Thymus (tissue), 14 donors: ENCODE measurements at places on chromosomes 2 and 18. TPM values are rescaled to one million over a fixed set of nuclear protein-coding genes. Genes with fewer than 3 reads are reported as not detected.

DNA sequence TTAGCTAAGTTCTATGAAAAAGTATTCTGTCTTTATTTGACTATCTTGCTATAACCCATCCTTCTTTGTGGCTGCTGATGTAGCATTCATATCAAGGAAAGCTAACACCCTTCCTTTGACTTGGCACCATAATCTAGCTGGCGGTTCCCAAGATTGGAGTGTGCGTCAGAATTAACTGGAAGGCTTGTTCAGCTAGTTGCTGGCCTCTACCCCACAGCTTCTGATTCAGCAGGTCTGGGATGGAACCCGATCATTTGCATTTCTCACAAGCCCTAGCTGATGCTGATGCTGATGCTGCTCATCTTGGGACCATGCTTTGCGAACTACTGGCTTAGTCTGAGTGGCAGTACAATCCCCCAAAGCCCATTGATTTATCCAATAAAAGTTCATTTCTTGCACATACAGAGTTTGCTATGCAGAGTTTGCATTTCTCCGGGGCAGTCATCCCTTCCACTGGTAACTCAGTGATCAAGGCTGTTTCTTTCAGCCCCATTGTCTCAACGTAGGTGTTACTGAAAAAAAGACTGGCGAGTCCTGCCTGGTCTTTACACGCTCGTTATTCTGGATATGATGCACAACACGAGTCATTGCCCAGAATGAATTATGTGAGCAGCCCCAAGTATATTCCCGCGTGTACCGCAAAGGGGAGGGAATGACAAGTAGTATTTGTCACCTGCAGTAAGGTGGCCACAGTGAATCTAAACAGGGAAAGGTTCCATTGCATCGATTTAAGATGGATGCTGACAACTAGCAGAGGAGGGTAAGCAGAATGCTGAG is 96.5 kb downstream of the ZNF532 start:
- DNase-seq: no peak

GRCh38 chr2:16271231-16271896 is 331.0 kb downstream of the MYCN start:
- DNase-seq: no peak

GRCh38 chr2:120330946-120331822 is 14.8 kb upstream of the INHBB start:
- no peak for DNase-seq

DNA sequence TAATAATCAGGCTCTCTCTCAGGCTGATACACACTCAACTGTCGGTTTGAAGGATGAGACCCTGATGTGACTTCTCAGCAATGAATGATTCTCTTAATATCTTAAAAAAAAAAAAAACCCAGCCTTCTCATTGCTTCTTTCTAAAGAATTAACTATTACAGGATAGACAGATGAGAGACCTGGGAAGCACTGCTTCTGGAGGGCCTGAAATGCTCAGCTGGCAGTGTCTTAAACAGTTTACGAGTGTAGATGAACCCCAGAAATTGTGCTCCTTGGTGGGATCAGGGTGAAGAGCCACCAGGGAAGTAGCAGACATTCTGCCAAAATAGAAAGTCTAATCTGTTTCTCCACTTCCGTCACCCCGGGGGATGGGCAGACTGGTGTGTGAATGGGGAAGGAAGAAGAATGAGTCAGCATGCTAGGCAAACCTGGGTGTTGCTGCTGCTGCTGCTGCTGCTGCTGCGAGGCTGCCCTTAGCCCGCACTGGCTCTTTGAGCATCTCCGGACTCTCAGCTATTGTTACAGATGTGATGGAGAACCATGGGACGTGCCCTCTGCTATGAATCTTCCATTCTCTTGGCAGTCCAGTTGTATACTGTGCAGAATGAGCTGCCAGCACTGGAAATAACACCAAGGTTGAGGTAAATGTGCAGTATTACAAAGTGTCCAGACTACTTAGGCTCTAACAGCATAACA is 158.4 kb downstream of the SETBP1 start:
- peak; percentile 30 for DNase-seq

INPP5D gene
- 26.6 TPM for total RNA-seq

SPR gene
- 1.8 TPM for total RNA-seq

DNA sequence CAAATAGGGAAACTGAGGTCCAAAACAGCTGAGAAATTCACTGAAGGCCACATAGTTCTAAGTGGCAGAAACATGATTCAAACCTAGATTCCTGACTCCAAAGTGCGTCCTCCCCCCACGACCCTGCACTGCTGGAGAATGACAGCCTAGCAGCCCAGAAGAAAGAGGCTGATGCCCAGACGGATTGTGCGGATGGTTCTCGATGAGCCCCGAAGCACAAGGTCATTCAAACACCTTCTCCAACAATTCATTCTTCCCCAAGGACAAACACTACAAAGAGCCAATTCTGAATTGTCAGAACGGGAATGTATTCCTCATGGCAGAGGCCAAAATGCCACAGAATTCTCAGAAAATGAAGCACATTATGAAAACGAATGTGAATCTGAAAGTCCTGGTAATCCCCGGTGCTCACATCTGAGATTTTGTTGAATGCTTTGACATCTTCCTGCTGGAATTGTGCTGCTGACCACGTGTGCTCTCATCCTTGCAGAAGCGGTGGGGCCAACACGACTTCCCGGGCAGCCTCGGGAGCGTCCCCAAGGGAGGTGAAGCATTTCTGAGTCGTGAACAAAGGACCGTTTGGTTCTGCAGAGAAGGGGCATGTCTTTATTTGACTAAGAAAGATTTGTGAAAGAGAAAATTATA is 337.0 kb downstream of the EIPR1 start:
- no peak for DNase-seq

DNA sequence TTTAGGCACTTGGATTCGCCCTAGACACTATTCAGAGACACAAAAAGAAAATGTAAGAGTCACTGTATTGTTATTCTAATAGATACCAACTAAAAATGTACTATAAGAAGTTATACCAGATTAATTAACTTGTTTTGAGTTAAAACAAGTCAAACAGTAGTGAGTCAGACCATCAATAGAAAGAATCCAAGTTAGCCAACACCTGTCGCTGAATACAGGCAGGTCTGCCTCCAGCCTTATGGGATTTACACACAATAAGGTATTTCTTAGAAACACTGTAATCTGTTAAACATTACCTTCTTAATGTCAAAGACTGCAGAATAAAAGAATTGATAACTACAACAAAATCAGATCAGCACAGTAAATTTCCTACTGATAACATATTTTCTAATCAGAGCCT is 181.4 kb downstream of the DYM start:
- DNase-seq: no peak

GRCh38 chr2:129139380-129139779 is 820.7 kb upstream of the HS6ST1 start:
- DNase-seq: no peak

DNA sequence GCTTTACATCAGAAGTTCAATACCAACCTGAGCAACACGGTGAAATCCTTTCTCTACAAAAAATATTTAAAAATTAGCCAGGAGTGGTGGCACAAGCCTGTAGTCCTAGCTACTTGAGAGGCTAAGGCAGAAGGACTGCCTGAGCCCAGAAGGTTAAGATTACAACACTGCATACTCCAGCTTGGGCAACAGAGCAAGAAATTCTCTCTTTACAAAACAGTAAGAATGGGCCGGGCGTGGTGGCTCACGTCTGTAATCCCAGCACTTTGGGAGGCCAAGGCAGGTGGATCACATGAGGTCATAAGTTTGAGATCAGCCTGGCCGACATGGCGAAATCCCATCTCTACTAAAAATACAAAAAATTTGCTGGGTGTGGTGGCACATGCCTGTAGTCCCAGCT is 113.2 kb downstream of the USP34 start:
- no peak for DNase-seq

DNA sequence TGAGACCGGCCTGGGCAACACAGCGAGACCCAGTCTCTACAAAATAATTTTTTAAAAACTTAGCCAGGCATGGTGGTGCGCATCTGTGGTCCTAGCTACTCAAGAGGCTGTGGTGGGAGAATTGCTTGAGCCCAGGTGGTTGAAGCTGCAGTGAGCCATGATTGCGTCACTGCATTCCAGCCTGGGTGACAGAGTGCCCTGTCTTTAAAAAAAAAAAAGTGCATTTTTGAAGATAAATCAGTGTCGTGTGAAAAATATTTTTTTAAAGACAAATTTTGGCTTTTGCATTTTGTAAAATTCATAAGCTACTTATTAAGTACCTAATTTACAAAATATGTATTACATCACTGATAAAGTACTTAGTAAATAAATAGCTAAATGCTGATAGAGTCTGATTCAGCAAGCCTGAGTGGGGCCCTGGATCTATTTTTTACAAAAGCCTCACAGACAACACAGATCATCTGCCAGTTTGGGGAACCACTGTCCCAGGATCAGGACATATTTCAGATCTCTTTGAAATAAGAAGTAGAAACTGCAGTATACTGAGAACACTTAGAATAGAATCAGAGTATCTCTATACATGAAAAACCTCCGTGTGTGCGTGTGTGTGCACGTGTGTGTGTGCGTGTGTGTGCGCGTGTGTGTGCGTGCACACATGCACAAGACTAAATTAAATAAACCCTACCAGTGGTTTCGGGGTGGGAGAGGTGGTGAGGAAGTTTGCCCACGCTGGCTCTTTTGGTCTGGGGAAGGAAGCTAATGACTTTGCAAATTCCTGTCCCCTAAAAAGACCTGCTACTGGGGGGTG is 61.6 kb downstream of the AAK1 start:
- no peak for DNase-seq
